ENCODE measurements at places on chromosomes 12 and 14.

DNA sequence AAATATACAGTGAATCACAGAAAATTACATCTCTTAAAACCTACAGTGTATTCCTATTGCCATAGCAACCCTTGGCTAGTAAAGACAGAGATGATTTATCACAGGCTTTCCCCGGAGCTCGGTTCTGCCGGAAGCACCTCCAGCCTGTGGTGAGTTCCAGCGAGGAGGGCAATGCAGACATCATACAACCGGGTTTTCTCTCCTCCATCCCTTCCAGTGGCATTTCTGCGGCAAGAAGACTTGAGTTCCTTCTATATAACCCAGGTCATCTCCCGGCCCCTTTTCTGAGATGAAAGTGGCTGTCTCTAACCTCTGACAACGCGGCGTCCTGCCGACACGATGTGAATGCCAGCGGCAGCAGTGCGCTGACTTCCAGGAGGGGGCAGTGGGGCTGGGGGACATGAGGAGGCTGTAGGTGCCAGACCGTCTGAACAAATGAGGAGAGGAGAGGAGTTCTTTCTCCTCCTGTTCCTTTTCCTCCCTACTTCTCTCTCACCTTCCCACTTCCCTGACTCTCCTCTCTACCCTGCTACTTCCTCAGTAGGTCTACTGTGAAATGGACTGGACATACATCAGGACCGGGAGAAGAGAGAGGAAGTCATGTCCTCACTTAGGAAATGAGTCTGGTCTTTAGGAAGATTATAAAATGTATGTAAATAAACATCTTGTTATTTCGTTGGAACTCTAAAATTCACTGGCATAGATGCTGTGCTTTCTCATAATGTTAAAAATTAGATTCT lies 68.6 kb upstream of the MAX start:
- no peak for DNase-seq

DNA sequence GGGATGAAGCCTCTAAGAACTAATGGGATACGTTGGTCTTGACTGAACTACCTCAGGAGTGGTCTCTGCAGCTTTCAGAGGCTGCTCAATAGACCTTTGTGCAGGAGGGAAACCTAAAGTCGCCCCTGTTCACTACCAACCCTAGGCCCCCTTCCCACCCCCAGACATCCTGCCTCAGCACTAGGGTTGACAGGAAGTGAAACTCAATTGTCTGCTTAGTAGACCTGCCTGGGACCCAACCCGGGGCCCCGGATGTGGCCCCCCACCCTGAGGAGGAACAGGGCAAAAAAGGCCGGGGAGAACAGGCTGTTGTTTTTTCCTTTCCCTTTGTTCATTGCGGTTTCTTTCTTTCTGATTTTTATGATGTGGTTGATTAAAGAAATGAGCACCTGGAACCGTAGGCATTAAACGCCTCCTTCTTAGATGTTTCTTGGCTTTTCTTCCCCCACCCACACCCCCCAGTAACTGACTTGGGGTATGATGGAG lies 1.6 kb upstream of the DGKA start:
- DNase-seq: peak; percentile 61

DNA sequence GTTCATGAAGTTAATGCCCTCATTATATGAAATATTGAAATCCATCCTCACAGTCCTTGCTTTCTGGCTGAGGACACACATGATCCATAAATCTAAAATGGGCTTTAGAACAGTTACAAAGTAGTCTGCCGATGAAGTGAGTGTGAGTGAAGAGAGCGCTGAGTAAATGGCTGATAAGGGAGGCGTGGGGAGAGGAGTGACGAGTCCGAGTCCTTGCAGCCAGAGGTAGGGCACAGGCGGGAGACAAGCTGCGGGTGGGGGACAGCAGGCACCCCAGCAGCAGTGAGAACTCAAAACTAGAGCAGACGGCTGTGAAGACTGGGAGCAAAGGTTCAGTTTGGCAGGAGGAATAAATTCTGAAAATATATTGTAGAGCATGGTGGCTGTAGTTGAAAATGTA lies 140.1 kb upstream of the ATP2B1 start:
- no peak for DNase-seq

- no peak for DNase-seq
These were observed 8.8 kb downstream of the TAMALIN start for GRCh38 chr12:52015532-52016041.
